SJSA1 (cell line): ENCODE measurements at places on chromosomes 3 and 15. TPM values are rescaled to one million over a fixed set of nuclear protein-coding genes. Genes with fewer than 3 reads are reported as not detected.

The CLDN18 gene
- total RNA-seq = not detected in 2 replicates

GRCh38 chr15:93040288-93041158 lies 48.5 kb downstream of the RGMA start:
- DNase-seq = no peak
- peaks cover 24% of the 10 kb centered on the region for H3K4me1 ChIP-seq
- no peaks in the 10 kb centered on the region for H3K27me3 ChIP-seq
- no peak overlapping the region for H3K27ac ChIP-seq
- no peak overlapping the region for H3K4me3 ChIP-seq

GRCh38 chr15:70065006-70065722 lies 32.6 kb downstream of the TLE3 start:
- H3K4me1 ChIP-seq = no peaks in the 10 kb centered on the region
- H3K4me3 ChIP-seq = no peak overlapping the region
- H3K27ac ChIP-seq = no peak overlapping the region
- no peak for DNase-seq
- H3K36me3 ChIP-seq = peaks cover 92% of the 10 kb centered on the region

GRCh38 chr3:60810881-60811280 lies 440.4 kb downstream of the FHIT start:
- no peak overlapping the region for H3K27ac ChIP-seq
- no peaks in the 10 kb centered on the region for H3K36me3 ChIP-seq
- no peak overlapping the region for H3K4me3 ChIP-seq
- no peaks in the 10 kb centered on the region for H3K4me1 ChIP-seq
- H3K27me3 ChIP-seq = no peaks in the 10 kb centered on the region

DNA sequence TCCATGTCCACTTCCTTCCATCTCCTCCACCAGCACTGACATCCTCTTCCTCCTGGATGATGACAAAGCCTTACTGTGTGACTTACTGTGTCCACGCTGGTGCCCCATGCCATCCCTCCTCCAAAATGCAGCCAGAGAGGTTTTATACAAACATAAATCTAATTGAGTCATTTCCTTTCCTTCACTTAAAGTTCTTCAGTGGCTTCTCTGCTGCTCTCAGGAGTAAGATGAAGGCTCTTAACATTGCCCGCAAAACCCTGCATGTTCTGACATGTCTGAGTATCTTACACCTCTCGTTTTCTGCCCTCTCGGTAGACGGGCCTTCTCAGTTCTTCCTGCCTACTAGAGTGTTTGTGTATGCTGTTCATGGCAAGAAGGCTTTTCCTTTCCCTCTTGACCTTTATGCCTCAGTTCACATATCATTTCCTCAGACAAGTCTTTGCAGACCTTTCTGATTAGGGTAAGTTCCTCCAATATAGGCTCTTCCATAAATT lies 175.5 kb downstream of the CFAP20DC start:
- H3K4me1 ChIP-seq = peaks cover 19% of the 10 kb centered on the region
- no peak overlapping the region for H3K4me3 ChIP-seq
- H3K27ac ChIP-seq = peak overlapping the region; percentile 51
- no peaks in the 10 kb centered on the region for H3K36me3 ChIP-seq
- no peak for DNase-seq
- H3K27me3 ChIP-seq = no peaks in the 10 kb centered on the region
